ENCODE measurements at places on chromosomes 6 and 20. TPM values are rescaled to one million over a fixed set of nuclear protein-coding genes. Genes with fewer than 3 reads are reported as not detected.
A peak's percentile ranks its signal among the peaks of the same experiment; 100 is the strongest.

CENPB gene
- 64.0 TPM for total RNA-seq

DNA sequence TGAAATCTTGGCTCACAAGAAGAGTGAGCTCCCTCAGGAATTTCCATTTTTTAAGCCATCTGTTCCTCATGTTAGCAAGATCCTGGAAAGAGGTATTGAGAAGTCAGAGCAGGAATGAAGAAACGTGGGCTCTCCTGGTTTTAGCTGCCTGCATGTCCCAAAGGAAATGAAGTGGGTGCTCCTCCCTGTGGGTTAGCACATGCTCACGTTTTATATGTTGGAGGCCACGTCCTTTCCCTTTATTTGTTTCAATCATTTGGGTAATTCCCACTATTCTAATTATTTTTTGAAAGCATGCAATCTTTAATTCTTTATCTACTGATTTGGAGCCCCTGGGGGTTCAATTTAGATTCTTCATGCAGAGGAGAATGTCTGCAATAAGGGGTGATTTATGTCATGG is 4.3 kb upstream of the MAP3K4 start:
- no peaks in the 10 kb centered on the region for H3K36me3 ChIP-seq
- H3K27ac ChIP-seq = no peak overlapping the region
- no peaks in the 10 kb centered on the region for H3K4me1 ChIP-seq
- H3K27me3 ChIP-seq = no peaks in the 10 kb centered on the region

GRCh38 chr20:10984913-10985312 is 311.1 kb upstream of the JAG1 start:
- H3K27me3 ChIP-seq = no peaks in the 10 kb centered on the region
- H3K27ac ChIP-seq = no peak overlapping the region
- no peaks in the 10 kb centered on the region for H3K4me1 ChIP-seq
- H3K4me3 ChIP-seq = no peak overlapping the region

GRCh38 chr20:31987744-31988143 is 19.8 kb downstream of the XKR7 start:
- H3K4me1 ChIP-seq = no peaks in the 10 kb centered on the region
- H3K27me3 ChIP-seq = no peaks in the 10 kb centered on the region
- no peak overlapping the region for H3K4me3 ChIP-seq
- no peaks in the 10 kb centered on the region for H3K36me3 ChIP-seq
- H3K27ac ChIP-seq = no peak overlapping the region

- no peaks in the 10 kb centered on the region for H3K4me1 ChIP-seq
- no peak overlapping the region for H3K27ac ChIP-seq
- DNase-seq = no peak
- no peaks in the 10 kb centered on the region for H3K36me3 ChIP-seq
Measured at GRCh38 chr6:84150705-84151104, 76.7 kb downstream of the CEP162 start.

GRCh38 chr6:14189074-14189473 is 71.5 kb downstream of the CD83 start:
- H3K27ac ChIP-seq = no peak overlapping the region
- DNase-seq = no peak
- H3K27me3 ChIP-seq = no peaks in the 10 kb centered on the region
- no peaks in the 10 kb centered on the region for H3K36me3 ChIP-seq

DNA sequence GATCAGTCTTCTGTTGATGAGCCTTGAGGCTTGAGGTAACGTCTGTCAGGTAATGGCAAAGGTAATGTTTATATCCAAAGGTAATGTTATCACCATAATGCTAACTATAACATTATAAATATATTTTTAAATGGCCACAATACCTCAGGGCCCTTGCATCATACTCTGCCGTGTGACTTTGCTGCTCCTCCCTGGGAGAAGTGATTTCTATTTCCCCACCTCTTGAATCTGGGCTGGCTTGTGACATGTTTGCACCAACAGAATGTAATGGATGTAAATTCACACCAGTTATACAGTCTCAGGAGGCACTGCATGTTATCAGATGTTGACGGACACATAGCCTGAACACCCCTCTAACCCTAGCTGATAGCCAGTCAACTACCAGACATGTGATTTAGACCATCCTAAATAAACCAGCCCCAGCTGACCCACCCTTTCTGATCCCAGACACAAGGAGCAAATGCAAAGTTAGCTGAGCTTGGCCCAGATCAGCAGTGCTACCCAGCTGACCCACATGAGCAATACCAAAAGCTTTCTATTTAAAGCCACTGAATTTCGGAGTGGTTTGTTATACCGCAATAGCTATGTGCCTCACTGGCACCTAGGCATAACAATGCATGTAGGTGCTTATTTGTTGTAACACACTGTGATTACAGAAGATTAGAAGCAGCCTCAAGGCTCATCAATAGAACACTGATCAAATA is 93.8 kb upstream of the SIRPA start:
- H3K4me3 ChIP-seq = no peak overlapping the region
- H3K27me3 ChIP-seq = no peaks in the 10 kb centered on the region

ITPR3 gene
- total RNA-seq = 27.6 TPM

BACH2 gene
- total RNA-seq = 4.7 TPM

- H3K4me1 ChIP-seq = no peaks in the 10 kb centered on the region
- no peak for DNase-seq
- no peaks in the 10 kb centered on the region for H3K27me3 ChIP-seq
- H3K36me3 ChIP-seq = no peaks in the 10 kb centered on the region
- H3K4me3 ChIP-seq = no peak overlapping the region
Measured at GRCh38 chr6:1962201-1962600, 283.2 kb downstream of the GMDS start.

- H3K4me3 ChIP-seq = no peak overlapping the region
- DNase-seq = no peak
- H3K27ac ChIP-seq = no peak overlapping the region
- H3K27me3 ChIP-seq = no peaks in the 10 kb centered on the region
- H3K36me3 ChIP-seq = no peaks in the 10 kb centered on the region
- H3K4me1 ChIP-seq = no peaks in the 10 kb centered on the region
Measured at GRCh38 chr6:25608558-25609174, 43.3 kb upstream of the SCGN start.

DNA sequence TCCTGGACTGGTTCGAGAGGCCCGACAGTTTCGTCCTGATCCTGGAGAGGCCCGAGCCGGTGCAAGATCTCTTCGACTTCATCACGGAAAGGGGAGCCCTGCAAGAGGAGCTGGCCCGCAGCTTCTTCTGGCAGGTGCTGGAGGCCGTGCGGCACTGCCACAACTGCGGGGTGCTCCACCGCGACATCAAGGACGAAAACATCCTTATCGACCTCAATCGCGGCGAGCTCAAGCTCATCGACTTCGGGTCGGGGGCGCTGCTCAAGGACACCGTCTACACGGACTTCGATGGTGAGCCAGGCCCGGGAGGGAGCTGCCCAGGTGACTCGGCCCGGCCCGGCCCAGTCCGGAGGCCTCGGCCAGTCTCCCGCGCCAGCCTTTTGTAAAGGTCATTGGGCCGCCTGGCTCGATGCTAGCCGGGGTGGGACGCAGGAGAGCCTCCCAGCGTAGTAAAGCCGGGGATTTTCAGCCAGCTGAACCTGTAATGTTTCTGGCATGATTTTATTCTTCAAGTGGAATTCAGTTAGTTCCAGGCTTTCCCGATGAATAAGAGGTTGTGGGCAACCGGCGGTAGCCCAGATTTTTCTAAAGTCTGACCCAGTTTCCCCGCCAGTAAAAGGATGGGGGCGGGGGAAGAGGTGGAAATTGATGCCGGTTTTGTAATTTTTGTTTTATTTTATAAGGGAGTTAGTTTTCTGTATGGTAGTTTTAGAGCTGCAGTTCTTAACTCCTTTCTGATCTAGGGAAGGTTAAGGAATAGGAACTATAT is 1.4 kb downstream of the PIM1 start:
- H3K4me3 ChIP-seq = peak overlapping the region; percentile 85
- peak overlapping the region; percentile 94 for H3K27ac ChIP-seq
- no peaks in the 10 kb centered on the region for H3K4me1 ChIP-seq
- H3K27me3 ChIP-seq = no peaks in the 10 kb centered on the region
- no peaks in the 10 kb centered on the region for H3K36me3 ChIP-seq

GRCh38 chr20:46206025-46206424 is 87.9 kb downstream of the CD40 start:
- DNase-seq = no peak
- no peaks in the 10 kb centered on the region for H3K27me3 ChIP-seq
- no peaks in the 10 kb centered on the region for H3K36me3 ChIP-seq
- no peak overlapping the region for H3K4me3 ChIP-seq
- no peak overlapping the region for H3K27ac ChIP-seq

DNA sequence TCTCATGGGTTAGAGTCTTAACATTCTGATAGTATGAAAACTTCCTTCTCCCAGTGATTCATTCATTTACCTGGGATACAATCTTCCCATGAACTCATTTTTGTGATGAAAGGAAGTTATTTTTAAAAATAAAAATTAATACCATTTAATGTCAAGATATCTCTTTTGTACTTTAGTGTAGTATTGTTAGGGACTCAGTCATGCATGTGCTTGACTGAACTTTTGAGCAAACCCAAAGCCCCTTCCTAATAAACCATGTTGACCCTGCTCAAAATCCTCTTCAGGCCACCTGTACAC is 52.4 kb downstream of the RNF217 start:
- H3K27me3 ChIP-seq = no peaks in the 10 kb centered on the region
- peaks cover 6% of the 10 kb centered on the region for H3K4me1 ChIP-seq
- H3K36me3 ChIP-seq = no peaks in the 10 kb centered on the region
- H3K27ac ChIP-seq = no peak overlapping the region

DNA sequence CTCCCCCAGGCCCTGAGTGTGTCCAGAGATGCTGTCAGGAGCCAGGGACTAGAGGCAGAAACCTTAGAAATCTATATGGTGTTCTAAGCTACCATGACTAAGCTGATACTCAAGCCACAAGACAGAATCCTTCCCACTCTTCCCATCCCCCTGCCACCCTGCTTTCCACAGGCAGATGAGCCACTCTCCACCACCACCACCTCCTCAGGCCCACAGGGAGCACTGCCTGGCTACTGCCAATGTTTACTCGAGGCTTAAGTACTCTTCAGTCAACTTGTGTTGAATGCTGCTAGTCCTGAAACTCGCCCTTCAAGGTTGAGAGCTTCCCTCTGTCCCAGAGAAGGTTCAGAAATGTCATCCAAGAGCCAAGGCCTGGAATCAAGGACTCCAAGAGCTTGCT is 56.2 kb downstream of the CENPW start:
- H3K4me3 ChIP-seq = no peak overlapping the region
- no peaks in the 10 kb centered on the region for H3K27me3 ChIP-seq
- H3K36me3 ChIP-seq = no peaks in the 10 kb centered on the region
- no peak for DNase-seq
- H3K4me1 ChIP-seq = no peaks in the 10 kb centered on the region

GRCh38 chr6:81145506-81145905 is 607.0 kb downstream of the TENT5A start:
- H3K4me1 ChIP-seq = no peaks in the 10 kb centered on the region
- DNase-seq = no peak
- no peak overlapping the region for H3K4me3 ChIP-seq
- H3K27ac ChIP-seq = no peak overlapping the region
- no peaks in the 10 kb centered on the region for H3K36me3 ChIP-seq

SLC13A3 gene
- total RNA-seq = under 0.01 TPM

Measured in uterus (tissue), 4 donors.